ENCODE measurements at places on chromosomes 6 and 20.

DNA sequence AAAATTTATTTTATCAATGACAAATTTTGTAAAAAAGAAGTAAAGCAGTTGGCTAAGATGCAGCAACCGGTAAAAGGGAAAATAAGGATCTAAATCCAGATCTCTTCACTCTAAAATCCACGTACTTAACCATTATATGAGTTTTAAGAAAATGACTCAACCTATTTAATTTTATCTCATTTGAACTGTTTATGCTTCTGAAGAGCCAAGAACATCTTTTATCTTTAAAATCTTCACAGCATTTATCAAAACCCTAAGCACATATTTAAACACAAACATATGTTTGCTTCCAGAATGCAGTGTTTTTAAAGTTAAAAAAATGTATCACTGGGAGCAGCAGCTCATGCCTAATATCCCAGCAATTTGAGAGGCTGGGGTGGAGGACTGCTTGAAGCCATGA lies 339.2 kb downstream of the NKAIN2 start:
- DNase-seq: no peak

DNA sequence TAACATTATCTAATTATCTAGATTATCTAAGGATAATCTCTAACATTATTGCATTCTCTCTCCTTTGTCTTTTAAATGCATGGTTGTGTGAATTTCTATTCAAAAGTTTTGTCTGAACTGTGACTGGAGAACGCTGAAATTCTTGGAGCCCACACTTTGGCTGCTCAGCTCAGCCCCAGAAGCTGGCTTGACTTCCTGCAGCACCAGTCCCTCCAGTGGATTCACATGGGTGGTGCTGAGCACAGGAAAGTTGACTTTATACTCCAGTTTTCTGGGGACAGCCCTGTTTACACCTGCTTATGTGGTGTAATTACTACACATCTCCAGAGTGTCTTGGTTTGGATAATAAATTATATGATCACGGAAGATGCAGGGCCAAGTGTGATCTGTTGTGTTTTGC lies 255.1 kb upstream of the NOX3 start:
- DNase-seq: no peak

GRCh38 chr6:14985366-14985765 lies 260.5 kb upstream of the JARID2 start:
- DNase-seq: no peak

DNA sequence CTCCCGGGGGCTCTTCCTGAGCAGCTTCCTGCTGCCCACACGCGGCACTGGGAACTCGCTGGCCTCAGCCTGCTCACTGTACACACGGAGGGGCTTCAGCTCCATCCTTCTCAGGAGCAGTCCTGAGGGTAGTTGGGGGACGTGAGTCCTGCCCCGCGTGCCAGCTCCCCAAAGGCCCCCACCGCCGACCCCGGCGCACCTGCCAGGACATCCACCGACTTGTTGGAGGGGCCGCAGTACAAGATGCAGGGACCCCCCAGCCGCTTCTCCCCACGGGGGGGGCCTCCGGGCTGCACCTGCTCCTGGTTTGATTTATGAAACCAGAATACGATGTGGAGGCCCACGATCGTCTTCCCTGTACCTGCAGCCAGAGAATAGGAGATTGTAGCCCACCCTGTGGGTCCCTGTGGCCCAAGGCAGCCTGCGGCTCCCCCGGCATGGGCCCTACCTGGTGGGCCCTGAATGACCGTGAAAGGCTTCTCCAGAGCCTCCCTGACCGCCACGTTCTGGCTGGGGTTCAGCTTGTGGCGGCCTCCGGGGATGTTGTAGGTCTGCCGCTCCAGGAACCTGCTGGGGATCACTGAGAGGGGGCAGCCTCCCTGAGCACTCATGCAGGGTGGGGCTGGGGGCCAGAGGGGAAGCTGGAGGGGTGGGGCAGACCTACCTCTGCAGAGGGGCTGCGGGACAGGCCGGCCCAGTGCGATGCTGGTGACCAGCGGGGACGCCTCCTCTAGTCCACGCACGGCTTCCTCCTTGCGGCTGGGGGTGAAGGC lies 7.9 kb downstream of the FNDC11 start:
- no peak for DNase-seq

- DNase-seq: no peak
Observed at GRCh38 chr6:15065261-15065989, 180.4 kb upstream of the JARID2 start.

- no peak for DNase-seq
Observed at GRCh38 chr6:116468293-116468692, 7.1 kb downstream of the CALHM6 start.

- no peak for DNase-seq
Observed at GRCh38 chr6:91485047-91485446, 898.2 kb upstream of the MAP3K7 start.

GRCh38 chr6:141347086-141347485 lies 785.6 kb upstream of the GJE1 start:
- DNase-seq: no peak

DNA sequence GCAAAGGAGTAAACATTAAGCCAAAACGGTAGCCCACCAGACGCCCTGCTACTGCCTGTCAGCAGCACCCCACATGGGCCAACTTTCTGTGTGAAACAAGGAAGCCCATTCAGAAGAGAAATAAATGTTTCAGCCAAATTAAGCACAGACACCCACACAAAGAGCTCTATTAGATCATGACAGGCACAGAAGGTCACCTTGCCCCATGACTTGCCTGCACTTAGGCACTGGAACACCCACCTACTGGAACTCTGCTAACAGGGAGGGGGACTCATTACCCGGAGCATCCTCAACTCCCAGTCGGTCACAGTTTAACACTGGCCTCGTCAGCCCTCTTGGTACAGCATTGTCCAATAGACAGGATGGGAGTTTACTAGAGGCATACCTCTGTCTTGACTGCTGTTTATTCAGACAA lies 31.8 kb downstream of the GFOD1 start:
- DNase-seq: peak; percentile 44

DNA sequence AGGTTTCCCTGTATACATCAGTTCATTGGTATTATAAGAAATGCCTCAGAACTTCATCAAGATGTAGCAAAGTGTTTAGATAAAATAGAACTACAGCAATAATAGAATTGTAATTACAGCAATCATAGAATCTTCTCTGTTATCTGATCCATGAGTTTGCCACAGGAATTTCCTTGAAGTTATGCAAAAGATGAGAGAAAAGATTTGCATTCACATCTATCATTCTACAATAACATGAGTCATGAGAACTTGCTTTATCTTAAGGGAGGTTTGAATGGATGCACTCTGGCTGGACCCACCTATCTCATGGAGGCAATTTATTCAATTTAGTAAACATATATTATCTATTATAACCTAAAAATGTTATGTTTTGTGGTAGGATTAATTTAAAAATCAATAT lies 329.8 kb upstream of the EPHA7 start:
- DNase-seq: no peak

DNA sequence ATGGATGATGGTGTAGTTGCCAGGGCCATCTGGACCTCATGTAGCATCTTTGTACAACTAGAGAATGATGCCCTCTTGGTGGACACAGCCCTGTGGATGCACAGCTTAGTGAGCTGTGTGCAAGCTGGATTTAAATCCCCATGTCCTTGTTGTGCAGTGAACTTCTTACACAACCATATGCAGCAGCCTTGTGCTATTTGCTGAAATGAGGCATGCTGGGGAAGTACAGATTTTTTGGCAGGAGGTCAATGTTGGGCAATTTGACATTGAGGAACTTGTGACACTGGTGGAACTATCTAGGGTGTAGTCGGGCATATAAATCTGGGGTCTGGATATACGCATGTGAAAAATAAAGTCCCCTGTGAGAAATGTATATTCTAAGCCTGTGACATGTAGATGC lies 5.8 kb upstream of the CDC5L start:
- no peak for DNase-seq

DNA sequence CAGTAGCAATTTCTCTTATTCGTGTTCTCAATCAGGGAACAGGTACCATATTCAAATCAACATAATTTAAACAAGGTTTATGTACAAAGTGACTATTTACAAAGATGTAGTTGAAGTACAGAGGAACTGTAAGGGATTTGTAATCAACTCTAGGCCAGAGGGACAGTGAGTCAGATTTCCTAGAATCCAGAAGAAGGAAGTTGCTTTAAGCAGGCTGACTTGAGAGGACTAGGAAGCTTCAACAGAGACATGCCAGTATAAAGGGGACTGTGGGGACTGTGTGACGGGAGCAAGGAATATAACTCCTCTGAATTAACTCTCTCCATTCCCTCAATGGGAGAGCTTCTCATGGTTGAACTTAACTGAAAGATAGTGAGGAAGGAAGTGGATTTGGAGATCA lies 427.4 kb upstream of the JAG1 start:
- no peak for DNase-seq

GRCh38 chr20:49616154-49617007 lies 48.4 kb upstream of the PTGIS start:
- no peak for DNase-seq

- DNase-seq: peak; percentile 34
Observed at GRCh38 chr20:34515484-34516246, 557 bp upstream of the DYNLRB1 start.

DNA sequence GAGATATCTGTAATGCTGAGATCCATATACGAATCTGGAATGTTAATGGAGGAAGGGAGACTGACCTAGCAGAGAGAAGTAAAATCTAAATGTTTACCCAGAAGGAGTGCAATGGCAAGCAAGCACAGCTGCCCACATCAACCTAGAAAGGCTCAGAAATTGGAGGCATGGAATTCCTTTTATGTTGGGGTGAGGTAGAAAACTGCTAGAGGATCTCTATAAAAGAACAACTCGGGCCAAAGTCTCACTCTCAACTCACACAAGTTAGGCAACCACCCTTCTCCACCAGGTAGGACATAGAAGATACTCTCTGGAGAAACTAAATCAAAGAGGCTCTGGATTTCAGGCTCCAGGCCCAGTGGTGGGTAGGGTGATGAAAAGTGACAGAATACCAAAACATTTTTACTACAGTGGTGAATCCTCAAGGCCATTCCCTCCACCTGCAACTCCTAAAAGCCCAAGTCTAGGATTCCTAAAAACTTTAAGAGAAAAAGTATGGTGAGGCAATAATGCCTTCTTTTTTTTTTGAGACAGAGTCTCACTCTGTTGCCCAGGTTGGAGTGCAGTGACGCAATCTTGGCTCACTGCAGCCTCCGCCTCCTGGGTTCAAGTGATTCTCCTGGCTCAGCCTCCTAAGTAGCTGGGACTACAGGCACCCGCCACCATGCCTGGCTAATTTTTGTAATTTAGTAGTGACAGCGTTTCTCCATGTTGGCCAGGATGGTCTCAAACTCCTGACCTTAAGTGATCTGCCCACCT lies 9.5 kb upstream of the ADGRG6 start:
- DNase-seq: no peak

DNA sequence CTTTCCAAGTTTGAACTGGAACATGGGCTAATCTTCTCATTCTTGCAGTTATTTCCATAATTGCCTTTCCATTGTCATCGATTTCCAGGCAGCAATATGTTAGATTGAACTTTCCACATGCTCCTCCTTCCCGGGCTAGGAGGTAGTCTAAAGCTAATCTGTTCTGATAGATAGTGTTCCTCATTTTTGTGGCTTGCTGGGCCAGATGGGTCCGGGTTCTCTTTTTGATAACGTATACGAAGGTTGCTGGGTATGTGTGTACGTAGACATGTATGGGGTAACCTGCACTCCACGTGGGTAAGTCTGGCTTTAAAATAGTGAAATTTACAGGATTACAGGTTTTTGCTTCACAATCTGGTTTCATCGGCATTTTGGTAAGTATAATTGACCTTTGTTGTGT lies 14.0 kb upstream of the GMPR start:
- no peak for DNase-seq

GRCh38 chr20:2820896-2821869 lies 5.0 kb downstream of the TMEM239 start:
- no peak for DNase-seq

- DNase-seq: no peak
Observed at GRCh38 chr20:22502731-22503191, 81.6 kb downstream of the FOXA2 start.

- DNase-seq: no peak
Observed at GRCh38 chr20:4883051-4883450, 118.3 kb downstream of the SLC23A2 start.

DNA sequence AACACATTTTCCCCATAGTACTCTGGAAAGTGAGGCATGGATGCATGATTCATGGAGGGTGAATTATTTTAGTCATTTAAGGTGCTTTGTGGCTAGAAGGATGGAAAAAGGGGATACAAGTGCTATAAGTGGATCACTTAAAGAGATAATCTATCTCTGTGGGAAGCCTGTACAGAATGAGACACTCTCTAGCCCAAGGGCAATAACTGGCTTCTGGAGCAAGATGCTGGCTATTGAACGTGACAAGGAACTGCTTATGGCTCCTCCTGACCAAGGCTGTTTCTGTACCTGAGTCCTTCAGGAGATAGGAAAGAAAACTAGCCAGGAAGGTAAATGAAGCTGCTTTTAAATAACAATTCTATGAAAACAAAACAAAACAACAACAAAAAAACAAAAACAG lies 590.7 kb downstream of the EYS start:
- DNase-seq: no peak

GRCh38 chr6:38155144-38155543 lies 335.6 kb downstream of the ZFAND3 start:
- DNase-seq: no peak

DNA sequence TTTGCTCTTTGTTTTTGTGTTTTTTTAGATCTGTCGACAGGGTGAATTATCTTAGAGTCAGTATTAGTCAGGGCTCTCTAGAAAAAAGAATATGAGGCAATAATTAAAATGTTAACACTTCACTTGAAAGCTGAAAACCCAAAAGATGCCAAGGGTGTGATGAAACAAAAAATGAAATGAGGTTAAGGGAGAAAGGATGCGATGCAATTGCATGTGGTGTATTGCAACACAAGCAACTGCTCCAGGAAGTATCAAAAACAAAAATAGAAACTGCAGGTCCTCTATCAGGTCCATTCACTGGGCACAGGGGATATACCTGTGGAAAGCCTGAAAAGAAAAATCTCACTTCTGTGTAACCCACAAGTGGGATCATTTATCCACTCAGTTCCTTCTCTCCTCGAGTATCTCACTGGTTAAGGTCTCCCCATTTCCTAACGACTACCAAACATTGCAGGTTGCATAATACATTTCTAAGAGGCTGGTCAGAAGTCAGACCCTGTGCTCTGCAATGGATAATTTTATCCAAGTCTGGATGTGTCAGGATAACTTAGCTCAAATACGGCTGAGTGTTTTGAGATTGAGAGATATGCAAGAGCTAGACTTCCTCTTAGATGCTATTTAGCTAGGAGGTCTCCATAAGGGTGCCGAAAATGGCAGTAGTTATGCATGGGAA lies 257.7 kb upstream of the GJE1 start:
- DNase-seq: no peak

GRCh38 chr6:162100096-162100495 lies 627.5 kb downstream of the PRKN start:
- no peak for DNase-seq
